ENCODE measurements at places on chromosomes 5 and 9.

- DNase-seq: no peak
These were observed 706.0 kb upstream of the GRAMD2B start for GRCh38 chr5:125717209-125717608.

GRCh38 chr5:101327816-101328215 lies 424.7 kb upstream of the ST8SIA4 start:
- no peak for DNase-seq

- peak; percentile 9 for DNase-seq
These were observed 70.8 kb upstream of the CDKN2B start for GRCh38 chr9:22079873-22080341.

DNA sequence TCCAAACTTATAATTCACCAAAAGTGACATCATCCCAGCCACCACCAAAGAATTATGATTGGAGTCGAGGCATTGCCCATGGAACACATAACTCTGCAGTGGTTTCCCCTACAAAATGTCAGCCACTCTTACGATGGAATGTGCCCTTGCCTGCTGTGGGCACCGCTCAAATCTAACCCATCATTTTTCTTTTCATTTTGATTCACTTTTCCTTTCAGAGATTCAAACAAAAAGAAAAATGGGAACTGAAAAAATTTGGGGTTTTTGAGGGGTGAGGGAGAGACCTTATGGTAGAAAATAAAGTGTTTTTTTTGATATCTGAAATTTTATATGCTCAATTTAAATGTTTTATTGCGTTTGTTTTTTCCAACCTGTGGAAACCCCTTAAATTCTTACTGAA lies 28.1 kb downstream of the SMARCA2 start:
- DNase-seq: no peak

GRCh38 chr9:109013679-109014607 lies 644 bp upstream of the CTNNAL1 start:
- DNase-seq: no peak

DNA sequence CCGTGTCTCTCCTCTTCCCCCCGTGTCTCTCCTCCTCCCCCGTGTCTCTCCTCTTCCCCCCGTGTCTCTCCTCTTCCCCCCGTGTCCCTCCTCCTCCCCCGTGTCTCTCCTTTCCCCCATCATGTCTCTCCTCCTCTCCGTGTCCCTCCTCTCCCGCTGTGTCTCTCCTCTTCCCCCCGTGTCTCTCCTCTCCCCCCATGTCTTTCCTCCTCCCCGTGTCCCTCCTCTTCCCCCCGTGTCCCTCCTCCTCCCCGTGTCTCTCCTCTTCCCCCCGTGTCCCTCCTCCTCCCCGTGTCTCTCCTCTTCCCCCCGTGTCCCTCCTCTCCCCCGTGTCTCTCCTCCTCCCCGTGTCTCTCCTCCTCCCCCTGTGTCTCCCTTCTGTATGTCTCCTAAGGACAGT lies 12.8 kb upstream of the RNU6ATAC start:
- DNase-seq: no peak

DNA sequence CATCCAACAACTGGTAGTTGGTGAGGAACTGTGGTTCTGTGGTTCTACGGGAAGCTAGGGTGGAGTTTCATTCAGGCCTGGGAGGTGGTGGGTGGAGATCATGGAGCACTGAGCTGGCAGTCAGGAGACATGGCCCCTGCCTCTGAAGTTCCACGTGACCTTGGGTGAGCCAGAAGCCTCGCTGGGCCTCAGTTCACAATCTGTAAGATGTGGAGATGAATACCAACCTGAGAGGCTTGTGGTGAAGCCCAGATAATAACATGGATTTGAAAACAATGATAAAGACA lies 177.9 kb downstream of the MACROH2A1 start:
- DNase-seq: no peak

- DNase-seq: no peak
These were observed 199.7 kb downstream of the NNT start for GRCh38 chr5:43802651-43803050.

GRCh38 chr5:135217669-135218485 lies 181.2 kb downstream of the MACROH2A1 start:
- DNase-seq: no peak

DNA sequence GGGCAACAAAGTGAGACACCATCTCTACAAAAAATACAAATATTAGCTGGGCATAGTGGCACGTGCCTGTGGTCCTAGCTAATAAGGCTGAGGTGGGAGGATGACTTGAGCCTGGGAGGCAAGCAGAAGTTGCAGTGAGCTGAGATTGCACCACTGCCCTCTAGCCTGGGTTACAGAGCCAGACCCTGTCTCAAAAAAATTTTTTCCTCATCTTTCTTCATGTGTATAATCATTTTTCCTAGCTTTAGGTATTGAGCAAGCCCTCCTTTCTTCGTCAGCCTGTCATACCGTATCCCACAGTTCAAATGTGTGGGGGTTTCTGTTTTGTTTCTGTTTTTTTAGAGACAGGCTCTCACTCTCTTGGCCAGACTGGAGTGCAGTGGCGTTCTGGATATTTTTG lies 41.3 kb downstream of the EHMT1 start:
- DNase-seq: no peak

- no peak for DNase-seq
These were observed 72.8 kb downstream of the MED27 start for GRCh38 chr9:132006677-132007370.

- DNase-seq: no peak
These were observed 35.1 kb upstream of the EXOC3 start for GRCh38 chr5:407801-408268.

- DNase-seq: no peak
These were observed 1.9 kb upstream of the CLTB start for GRCh38 chr5:176418251-176418650.

DNA sequence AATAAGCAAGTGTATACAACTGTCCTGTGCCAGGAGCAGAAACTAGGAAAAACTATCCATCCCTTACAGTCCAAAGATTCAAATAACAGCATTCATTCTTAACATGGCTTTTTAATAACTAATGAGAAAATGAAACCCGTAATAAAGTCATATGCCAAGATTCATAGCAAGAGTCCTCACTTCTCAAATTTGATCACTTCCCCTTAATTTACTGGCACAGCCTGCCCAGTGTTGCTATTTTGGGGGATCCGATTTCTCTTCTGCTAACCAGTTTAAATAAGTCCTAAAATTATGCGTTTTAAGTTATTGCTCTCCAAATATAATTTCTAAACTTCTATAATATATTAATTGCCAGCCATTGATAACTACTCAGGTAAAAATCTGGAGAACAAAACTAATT lies 177.0 kb upstream of the PTGER4 start:
- DNase-seq: no peak
